Upper lobe of right lung (tissue), 1 donor: ENCODE measurements at places on chromosomes 2 and 18. TPM values are rescaled to one million over a fixed set of nuclear protein-coding genes. Genes with fewer than 3 reads are reported as not detected.

ZNF2 gene
- total RNA-seq, result 4.7 TPM

NFATC1 gene
- 16.6 TPM for total RNA-seq

TUBA3D gene
- total RNA-seq, result not detected

INHA gene
- total RNA-seq, result 0.43 TPM

ELOA2 gene
- not detected for total RNA-seq

RGPD3 gene
- 0.12 TPM for total RNA-seq

ASB18 gene
- total RNA-seq, result not detected

DNA sequence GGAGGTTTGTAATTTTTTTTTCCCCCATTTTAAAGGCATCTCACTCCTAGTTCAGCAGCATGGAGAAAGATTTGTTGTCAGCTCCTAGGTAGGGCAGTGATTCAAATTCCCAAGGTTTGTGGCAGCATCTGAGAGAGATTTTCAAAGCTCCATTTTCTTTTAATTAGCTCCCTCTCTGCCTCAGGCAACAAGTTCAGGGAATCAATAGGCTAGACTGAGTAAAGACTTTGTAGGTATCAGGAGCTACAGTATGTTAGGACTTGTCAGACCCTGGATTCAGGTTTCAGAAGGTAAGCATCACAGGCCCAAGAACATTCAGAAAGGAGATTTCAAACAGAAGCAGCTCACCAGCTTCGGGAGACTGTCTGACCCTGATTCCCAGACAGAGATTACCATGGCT lies 273.3 kb upstream of the ERBB4 start:
- H3K27ac ChIP-seq, result no peak overlapping the region

DNA sequence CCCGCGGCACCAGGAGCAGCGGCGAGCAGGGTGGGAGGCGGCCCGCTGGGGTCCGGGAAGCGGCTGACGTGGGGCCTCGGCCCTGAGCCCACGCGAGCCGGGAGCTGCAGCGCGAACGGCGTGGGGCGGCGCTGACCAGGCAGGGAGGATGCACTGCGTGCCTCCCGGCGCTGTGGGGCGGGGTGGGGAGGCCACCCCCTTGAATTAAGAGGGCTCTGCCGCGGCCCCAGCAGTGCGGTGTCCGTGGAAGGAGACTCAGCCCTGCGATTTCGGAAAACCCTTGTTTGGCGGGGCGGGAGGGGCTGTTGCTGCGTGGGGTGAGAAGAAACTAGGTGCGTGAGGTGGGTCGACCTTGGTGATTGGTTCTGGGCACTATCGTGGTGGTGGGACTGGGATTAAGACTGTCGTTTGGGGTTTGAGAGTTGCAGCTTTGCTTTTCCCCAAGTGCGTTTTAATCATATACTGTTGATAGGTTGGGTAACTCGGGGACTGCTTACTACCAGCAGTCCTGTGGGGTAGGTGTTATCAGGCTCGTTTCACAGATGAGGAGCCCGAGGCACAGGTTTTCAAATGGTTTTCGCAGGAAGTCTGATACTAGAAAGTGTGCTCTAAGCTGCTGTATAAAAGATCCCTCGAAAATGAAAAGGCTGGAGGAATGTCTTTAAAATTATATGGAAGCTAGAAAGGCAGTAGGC lies 722 bp downstream of the ACSL3 start:
- H3K27me3 ChIP-seq, result no peaks in the 10 kb centered on the region
- H3K4me1 ChIP-seq, result peaks cover 27% of the 10 kb centered on the region
- H3K27ac ChIP-seq, result peak overlapping the region; percentile 96

- peaks cover 36% of the 10 kb centered on the region for H3K36me3 ChIP-seq
- H3K27ac ChIP-seq, result no peak overlapping the region
- H3K4me1 ChIP-seq, result peaks cover 42% of the 10 kb centered on the region
Measured at GRCh38 chr2:54528311-54528955, 72.3 kb downstream of the SPTBN1 start.

- no peak overlapping the region for H3K27ac ChIP-seq
- no peaks in the 10 kb centered on the region for H3K27me3 ChIP-seq
- peak; percentile 52 for DNase-seq
- H3K36me3 ChIP-seq, result no peaks in the 10 kb centered on the region
Measured at GRCh38 chr2:108921096-108922030, 67.7 kb downstream of the EDAR start.

GRCh38 chr2:145680276-145680675 lies 1160.4 kb upstream of the ZEB2 start:
- H3K4me1 ChIP-seq, result no peaks in the 10 kb centered on the region
- no peak for DNase-seq
- no peaks in the 10 kb centered on the region for H3K36me3 ChIP-seq
- H3K4me3 ChIP-seq, result no peak overlapping the region
- H3K27ac ChIP-seq, result no peak overlapping the region
- no peaks in the 10 kb centered on the region for H3K27me3 ChIP-seq

GRCh38 chr18:49757513-49758262 lies 55.6 kb downstream of the ACAA2 start:
- no peaks in the 10 kb centered on the region for H3K4me1 ChIP-seq
- no peaks in the 10 kb centered on the region for H3K36me3 ChIP-seq
- no peak for DNase-seq
- H3K4me3 ChIP-seq, result no peak overlapping the region

DNA sequence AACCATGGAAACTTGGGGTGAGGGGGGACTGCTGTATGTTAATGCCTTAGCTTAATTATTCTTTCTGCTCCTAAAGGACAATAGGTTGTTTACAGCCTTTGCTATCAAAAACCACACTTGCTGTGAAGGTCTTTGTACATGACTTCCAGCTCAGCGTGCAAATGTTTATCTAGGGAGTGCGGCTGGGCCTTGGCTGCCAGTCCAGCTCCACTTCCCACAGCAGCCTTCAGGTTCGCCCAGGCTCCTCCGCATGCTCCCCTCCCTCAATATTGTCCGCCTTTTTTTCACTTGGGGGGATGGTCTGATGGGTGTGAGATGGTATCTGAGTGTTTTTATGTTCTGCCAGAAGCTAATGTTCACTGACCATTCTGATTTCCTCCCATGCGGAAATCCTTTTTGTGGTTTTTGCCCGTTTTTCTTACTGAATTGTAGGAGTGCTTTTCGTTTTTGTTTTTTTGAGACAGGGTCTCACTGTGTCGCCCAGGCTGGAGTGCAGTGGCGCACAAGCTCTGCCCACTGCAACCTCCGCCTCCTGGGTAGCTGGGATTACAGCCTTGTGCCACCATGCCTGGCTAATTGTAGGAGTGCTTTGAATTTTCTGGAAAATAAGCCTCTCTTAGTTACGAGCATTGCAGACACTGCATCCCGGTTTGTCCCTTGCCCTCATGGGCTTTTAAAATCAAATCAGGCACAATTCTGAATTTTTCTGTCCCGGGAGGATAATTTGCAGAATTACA lies 28.8 kb downstream of the SH3BP4 start:
- peaks cover 52% of the 10 kb centered on the region for H3K4me1 ChIP-seq
- H3K36me3 ChIP-seq, result no peaks in the 10 kb centered on the region
- no peaks in the 10 kb centered on the region for H3K27me3 ChIP-seq
- peak overlapping the region; percentile 8 for H3K4me3 ChIP-seq
- no peak for DNase-seq

DNA sequence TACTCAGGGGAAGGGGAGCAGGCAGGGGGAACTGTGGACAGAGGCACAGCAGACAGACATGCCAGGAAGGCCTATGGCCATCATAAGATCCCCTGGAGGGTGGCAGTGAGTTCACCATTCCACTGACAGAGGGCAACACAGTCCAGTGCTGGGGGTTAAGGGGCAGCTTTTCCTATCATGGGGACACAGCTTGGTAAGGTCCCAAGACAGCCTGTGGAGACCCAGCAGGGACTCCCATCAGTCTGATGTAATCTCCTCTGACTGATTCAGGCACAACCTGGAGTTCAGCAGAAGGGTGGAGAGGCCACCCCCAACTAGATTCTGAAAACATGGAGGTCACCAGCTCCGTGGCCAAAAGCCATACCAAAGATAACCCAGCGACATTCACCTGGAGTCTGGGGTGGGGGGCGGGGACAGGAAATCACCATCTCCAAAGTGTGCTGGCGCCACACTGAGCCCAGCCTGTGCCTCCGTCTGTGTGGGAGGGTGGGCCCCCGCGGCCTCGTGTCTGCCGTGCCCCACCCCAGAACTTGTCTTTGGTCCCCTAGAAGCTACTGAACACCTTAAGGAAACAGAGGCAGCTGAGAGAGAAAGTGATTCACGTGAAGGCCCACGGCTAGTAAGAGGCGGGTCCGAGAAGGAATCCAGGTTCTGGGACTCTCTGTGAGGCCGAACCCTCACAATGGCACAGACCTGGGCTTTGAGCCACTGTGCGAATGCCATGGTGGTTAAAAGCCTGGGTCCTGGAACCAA lies 28.6 kb downstream of the DNMT3A start:
- no peak for DNase-seq
- no peaks in the 10 kb centered on the region for H3K27me3 ChIP-seq
- H3K4me1 ChIP-seq, result peaks cover 44% of the 10 kb centered on the region
- H3K4me3 ChIP-seq, result no peak overlapping the region
- H3K27ac ChIP-seq, result no peak overlapping the region

- H3K4me3 ChIP-seq, result no peak overlapping the region
- no peaks in the 10 kb centered on the region for H3K27me3 ChIP-seq
- no peaks in the 10 kb centered on the region for H3K36me3 ChIP-seq
- H3K27ac ChIP-seq, result no peak overlapping the region
- no peak for DNase-seq
Measured at GRCh38 chr2:54274781-54275242, 18.8 kb upstream of the TSPYL6 start.

DNA sequence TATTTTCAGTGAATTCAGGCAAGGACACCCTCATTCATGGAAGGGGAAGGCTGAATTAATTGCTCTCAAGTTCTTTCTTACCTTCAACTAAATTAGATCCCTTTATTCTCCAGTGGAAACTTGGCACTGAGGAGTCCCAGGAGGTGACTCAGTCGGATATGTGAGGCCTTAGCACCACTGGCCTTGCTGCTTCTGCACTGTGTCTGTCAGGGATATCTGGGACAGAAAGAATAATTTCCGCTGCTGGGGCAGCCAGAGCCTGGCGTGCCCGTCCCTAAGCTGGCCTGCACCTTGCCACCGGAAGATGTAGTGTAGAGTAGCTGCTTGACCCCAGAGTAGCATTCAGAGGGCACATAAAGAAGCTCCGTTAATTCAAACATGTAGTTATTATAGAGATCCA lies 53.4 kb downstream of the LIMS1 start:
- DNase-seq, result no peak
- H3K27me3 ChIP-seq, result no peaks in the 10 kb centered on the region
- H3K4me3 ChIP-seq, result no peak overlapping the region
- H3K4me1 ChIP-seq, result peaks cover 25% of the 10 kb centered on the region

DNA sequence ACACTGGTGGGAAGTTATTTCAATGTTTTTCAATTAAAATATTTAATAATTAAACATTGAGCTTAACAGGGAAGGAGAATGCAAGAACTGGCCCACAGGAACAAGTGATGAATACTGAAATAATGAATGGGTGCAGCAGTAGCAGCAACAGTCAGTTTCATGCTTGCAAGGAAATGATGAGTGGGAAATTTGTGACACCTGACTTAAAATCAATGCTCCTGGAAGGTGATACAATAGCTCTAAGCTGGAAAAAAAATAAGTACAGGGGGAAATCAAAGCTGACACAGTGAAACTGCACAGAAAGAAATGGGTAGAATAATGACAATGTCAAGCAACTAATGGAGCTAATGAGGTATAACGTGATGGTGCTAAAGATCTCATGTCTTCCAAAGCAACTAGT lies 184.5 kb downstream of the IKZF2 start:
- no peak overlapping the region for H3K27ac ChIP-seq
- H3K4me3 ChIP-seq, result no peak overlapping the region
- DNase-seq, result no peak
- H3K4me1 ChIP-seq, result no peaks in the 10 kb centered on the region
- H3K36me3 ChIP-seq, result no peaks in the 10 kb centered on the region

DNA sequence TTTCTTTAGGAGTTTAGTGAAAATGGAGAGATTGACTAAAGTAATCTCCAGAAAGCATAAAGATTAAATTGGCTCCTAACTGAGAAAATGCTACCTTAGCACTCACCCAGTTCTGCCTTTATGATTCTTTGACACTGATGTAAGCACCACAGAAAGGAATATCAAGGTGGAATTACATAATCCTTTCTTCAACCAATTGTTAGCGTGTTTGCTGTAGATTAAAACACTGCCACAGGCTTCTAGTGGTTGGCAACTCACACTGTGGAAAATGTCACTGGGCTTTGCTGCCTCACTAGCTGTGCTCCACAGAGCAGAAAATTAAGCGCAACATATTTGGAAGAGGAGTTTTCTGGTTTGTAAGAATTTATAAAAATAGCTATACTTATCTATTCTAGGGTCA lies 104.1 kb downstream of the DLGAP1 start:
- no peaks in the 10 kb centered on the region for H3K4me1 ChIP-seq
- no peak overlapping the region for H3K27ac ChIP-seq
- no peaks in the 10 kb centered on the region for H3K36me3 ChIP-seq
- no peak for DNase-seq

GRCh38 chr2:419687-420317 lies 131.9 kb upstream of the ALKAL2 start:
- H3K27me3 ChIP-seq, result no peaks in the 10 kb centered on the region
- no peak for DNase-seq
- no peaks in the 10 kb centered on the region for H3K4me1 ChIP-seq
- no peaks in the 10 kb centered on the region for H3K36me3 ChIP-seq
- H3K27ac ChIP-seq, result no peak overlapping the region

DNA sequence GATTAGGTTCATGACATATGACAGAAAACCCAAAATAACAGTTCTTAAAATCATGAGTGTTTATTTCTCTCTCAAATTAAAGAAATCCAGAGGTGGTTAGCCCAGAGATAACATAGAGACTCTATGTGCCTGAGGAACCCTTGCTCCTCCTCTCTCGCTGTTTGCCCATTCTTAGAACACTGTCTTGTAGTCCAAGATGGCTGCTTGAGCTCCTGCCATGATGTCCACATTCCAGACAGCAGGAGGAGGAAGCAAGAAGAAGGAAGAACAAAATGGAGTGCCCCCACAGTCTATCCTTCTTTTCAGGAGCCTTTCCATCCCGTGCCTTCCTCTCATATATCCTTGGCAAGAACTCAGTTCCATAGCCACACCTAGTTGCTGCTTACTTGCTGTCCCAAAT lies 13.9 kb upstream of the ST8SIA5 start:
- H3K27ac ChIP-seq, result no peak overlapping the region
- no peak for DNase-seq
- H3K27me3 ChIP-seq, result no peaks in the 10 kb centered on the region
- no peaks in the 10 kb centered on the region for H3K4me1 ChIP-seq

DNA sequence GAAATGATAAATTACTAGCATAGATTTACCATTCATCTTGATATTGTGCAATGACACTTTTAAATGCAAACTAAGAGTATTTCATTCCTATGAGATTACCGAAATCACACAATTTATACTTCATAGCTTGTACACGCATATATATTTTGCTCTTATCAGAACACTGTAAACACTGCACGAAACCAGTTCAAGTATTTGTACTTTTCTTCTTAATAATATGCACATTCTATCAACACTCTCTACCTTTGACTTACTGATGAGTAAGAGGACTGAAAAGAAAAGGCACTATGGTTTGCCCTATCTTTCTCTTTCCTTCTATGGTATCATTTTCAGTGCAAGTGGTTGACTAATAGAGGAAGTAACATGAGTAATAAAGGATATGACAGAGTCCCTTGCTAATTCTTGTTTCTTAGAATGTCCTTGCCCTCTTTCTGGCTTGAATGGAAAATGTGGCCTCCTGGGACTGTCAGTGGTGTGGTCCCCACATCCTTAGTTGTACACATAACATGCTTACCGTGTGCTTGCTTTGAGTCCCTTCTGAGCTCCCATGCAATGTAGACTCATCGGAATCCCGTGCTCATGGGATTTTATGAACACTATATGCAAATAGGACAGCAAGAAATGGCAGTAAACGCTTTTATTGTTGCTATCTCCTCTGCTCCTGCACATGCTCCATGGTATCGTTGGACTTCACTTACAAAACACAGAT lies 363.5 kb upstream of the TNP1 start:
- H3K27me3 ChIP-seq, result no peaks in the 10 kb centered on the region
- peaks cover 6% of the 10 kb centered on the region for H3K4me1 ChIP-seq
- H3K27ac ChIP-seq, result no peak overlapping the region
